ENCODE measurements at places on chromosomes 3 and 15.

GRCh38 chr3:156747046-156747445, 72.7 kb downstream of the TIPARP start:
- no peaks in the 10 kb centered on the region for H3K36me3 ChIP-seq
- no peaks in the 10 kb centered on the region for H3K27me3 ChIP-seq
- DNase-seq: no peak
- no peak overlapping the region for H3K4me3 ChIP-seq

GRCh38 chr3:71241981-71242560, 341.5 kb downstream of the FOXP1 start:
- DNase-seq: no peak
- peak overlapping the region; percentile 59 for H3K4me3 ChIP-seq
- no peaks in the 10 kb centered on the region for H3K27me3 ChIP-seq
- peak overlapping the region; percentile 87 for H3K27ac ChIP-seq
- peaks cover 34% of the 10 kb centered on the region for H3K4me1 ChIP-seq
- no peaks in the 10 kb centered on the region for H3K36me3 ChIP-seq

DNA sequence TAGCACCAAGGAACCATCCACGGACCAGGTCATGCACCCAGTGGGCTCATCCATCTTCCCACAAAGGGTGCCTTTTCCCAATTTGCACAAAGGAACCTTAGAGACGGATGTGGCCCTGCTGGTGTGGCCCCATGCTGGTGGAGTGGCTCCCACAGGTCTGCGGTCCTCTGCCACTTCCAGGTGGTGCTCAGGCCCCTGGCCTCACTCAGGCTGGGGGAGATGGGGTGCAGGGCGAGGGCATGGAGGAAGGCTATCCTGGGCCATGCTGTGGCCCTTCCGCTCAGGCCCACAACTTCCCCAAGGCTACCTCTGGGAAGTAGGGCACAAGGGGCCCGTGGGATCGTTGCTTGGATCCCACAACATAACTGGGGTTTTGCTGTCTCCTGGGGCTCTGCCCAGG, 5.2 kb upstream of the SYNM start:
- H3K4me3 ChIP-seq: no peak overlapping the region
- peaks cover 4% of the 10 kb centered on the region for H3K4me1 ChIP-seq
- H3K27me3 ChIP-seq: no peaks in the 10 kb centered on the region
- no peaks in the 10 kb centered on the region for H3K36me3 ChIP-seq
- no peak for DNase-seq

- no peak for DNase-seq
- H3K27me3 ChIP-seq: no peaks in the 10 kb centered on the region
- H3K4me3 ChIP-seq: no peak overlapping the region
- no peaks in the 10 kb centered on the region for H3K4me1 ChIP-seq
- H3K27ac ChIP-seq: no peak overlapping the region
Observed at GRCh38 chr3:144028798-144029411, 57.3 kb downstream of the DIPK2A start.

DNA sequence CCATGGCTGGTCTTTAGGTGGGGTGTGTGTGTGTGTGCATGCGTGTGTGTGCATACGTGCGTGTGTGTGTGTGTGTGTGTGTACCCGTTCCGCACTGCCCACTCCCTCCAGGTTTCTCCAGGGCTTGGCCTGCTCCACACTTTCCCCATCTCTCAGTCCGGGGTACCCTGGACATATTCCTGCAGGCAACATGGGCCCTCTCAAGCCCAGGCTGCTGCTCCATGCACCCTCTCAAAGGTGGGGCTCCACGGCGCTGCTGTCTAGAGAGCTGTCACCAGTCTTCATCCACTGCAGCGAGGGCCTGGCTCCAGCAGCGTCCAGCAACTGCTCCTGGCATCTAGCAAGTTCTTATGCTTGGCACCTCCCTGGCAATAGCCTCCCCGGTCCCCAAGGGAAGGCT, 86.1 kb downstream of the ATP10A start:
- DNase-seq: no peak
- H3K36me3 ChIP-seq: peaks cover 11% of the 10 kb centered on the region
- H3K4me3 ChIP-seq: no peak overlapping the region
- peak overlapping the region; percentile 31 for H3K27ac ChIP-seq
- peaks cover 7% of the 10 kb centered on the region for H3K4me1 ChIP-seq

- no peak overlapping the region for H3K4me3 ChIP-seq
- H3K27me3 ChIP-seq: no peaks in the 10 kb centered on the region
- H3K4me1 ChIP-seq: no peaks in the 10 kb centered on the region
- DNase-seq: no peak
Observed at GRCh38 chr3:88444251-88444650, 294.5 kb downstream of the C3orf38 start.

DNA sequence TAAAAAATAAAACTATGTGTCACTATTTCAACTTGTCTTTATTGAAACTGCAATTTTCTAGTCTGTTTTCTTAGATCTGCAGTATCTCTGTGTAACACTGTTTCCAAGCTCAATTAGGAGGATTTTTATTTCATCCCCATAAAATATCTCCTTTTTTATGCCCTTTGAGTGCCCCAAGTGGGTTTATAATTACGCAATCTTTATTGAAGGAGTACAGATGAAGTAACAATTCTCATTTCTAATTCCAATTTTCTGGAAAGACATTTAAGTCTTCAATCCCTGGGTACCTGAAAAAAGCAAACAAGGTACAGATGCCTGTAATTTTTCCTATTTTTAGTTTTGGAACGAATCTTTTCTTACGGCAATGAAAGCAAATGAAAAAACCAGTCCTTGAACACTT, 61.3 kb downstream of the CYP19A1 start:
- H3K27ac ChIP-seq: no peak overlapping the region
- no peaks in the 10 kb centered on the region for H3K27me3 ChIP-seq
- no peak overlapping the region for H3K4me3 ChIP-seq
- no peaks in the 10 kb centered on the region for H3K36me3 ChIP-seq

DNA sequence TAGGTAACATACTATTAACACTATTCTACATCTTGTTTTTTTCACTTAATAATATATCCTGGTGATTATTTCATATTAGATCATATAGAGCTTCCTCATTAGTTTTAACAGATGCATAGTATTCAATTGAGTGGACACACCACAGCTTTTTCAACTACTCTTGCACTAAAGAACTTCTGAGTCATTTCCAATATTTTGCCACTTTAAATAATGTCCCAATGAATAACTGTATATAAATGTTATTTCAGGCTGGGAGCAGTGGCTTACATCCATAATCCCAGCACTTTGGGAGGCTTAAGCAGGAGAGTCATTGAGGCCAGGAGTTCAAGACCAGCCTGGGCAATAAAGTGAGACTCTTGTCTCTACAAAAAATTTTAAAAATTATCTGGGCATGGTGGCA, 26.9 kb downstream of the MAP1A start:
- H3K4me1 ChIP-seq: no peaks in the 10 kb centered on the region
- H3K36me3 ChIP-seq: no peaks in the 10 kb centered on the region
